ENCODE measurements at places on chromosomes 16 and 17.

- no peak for DNase-seq
These were observed 47.3 kb upstream of the CMIP start for GRCh38 chr16:81397058-81397878.

- no peak for DNase-seq
These were observed 84.7 kb downstream of the SDK2 start for GRCh38 chr17:73559532-73559931.

- no peak for DNase-seq
These were observed 24.2 kb upstream of the NLRP1 start for GRCh38 chr17:5608399-5609112.

DNA sequence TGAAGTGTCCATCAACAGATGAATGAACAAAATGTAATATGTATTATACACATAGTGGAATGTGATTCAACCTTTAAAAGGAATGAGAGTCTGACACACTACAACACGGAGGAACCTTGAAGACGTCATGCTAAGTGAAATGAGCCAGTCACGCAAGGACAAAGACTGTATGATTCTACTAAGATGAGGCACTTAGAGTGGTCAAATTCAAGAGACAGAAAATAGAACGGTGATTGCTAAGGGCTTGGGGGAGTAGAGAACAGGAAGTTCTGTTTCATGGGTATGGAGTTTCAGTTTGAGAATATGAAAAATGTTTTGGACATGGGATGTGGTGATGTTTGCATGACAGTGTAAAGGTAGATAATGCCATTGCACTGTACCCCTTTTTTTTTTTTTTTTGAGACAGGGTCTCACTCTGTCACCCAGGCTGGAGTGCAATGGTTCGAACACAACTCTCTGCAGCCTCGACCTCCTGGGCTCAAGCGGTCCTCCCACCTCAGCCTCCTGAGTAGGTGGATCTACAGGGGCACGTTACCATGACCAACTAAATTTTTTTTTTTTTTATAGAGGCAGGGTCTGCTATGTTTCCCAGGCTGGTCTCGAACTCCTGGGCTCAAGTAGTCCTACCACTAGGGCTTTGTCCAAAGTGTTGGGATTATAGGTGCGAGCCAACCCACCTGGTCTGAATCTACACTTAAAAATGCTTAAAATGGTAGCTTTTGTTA lies 2.9 kb upstream of the CCDC102A start:
- DNase-seq, result peak; percentile 3

- DNase-seq, result no peak
These were observed 45.2 kb downstream of the SIAH1 start for GRCh38 chr16:48340054-48340453.

- DNase-seq, result no peak
These were observed 105.6 kb upstream of the CHMP6 start for GRCh38 chr17:80885947-80886582.

DNA sequence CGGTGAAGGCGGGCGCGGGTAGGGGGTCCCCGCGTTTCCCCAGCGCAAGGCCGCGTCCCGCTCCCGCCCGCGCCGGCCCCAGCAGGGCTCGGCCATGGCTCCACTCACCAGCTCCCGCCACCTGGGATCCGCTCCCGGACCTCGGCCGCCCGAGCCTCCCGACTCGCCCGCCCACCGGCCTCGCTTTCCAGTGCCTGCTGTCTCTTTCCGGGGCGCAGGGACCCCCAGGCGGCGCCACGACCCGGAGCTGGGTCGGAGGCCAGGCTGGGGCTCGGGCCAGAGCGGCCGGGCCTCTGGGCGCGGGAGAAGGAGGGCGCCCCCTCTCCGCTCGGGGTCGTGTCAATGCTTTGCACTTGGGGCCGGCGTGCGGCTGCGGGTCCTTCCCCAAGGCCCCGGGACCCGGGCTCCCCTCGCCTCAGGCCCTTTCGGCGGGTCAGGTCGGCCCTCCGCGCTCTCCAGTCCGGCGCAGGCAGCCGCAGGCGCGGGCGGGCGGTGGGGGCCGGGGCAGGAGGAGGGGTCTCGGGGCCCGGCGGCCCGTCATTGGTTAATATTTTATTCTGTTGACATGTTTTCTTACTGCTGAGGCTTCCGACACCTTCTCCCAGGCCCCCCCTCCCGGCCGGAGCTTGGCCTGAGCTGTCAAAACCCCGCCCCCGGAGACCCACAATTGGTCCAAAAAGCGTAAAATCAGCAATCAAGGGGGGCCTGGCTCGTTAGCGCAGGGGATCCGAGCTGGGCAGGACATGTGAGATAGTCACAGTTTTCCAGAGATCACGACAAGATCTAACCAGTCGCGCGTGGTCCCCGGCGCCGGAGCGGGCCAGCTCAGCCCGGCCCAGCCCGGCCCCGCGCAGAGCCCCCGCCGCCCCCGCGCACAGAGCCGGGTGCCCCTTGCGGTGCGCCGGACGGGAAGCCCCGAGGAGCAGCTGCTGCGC lies at the start of gene TBX2:
TBX2 (plus strand) TSS at position 713 of the 935 bp plus-strand sequence. CDS start 334 bp downstream, outside the sequence.
- no peak for DNase-seq

DNA sequence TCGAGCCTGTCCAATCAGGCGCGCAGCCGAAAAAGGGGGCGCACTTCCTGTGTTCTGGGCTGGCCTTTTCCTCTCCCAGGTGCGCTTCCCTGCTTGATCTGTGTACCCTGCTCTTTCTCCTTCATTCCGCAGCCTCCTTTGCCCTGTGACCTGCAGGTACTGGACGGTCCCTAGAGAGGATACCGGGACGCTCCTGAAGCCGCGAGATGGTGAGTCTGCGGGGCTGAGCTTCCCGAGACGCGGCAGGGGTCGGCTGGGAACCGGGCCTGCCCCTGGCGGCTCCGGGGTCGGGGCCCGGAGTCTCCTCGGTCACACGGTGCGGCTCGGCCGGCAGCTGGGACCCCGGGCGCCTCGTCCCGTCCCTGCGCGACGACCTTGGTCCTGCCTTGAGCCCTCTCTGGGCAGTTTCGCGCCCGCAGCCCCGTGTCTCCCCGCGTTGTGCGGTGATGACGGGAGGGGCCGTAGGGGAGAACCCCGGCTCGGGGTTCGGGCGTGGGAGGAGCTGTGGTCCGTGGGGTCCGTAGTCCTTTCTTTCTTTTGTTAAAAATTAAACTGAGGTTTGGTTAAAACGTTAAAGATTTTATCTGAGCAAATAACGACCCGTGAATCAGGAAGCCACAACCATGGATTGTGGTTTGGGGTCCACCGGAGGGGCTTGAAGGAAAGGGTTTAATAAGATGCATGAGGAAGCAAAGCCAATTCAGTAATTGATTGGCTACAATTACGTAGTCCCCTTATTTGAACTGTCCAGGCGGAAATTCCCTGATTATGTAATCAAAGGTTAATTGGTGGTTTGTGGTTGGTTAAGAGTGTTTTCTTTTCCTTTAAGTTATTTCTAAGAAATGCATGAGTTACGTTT lies 172.8 kb upstream of the ZNF267 start:
- DNase-seq, result peak; percentile 94

DNA sequence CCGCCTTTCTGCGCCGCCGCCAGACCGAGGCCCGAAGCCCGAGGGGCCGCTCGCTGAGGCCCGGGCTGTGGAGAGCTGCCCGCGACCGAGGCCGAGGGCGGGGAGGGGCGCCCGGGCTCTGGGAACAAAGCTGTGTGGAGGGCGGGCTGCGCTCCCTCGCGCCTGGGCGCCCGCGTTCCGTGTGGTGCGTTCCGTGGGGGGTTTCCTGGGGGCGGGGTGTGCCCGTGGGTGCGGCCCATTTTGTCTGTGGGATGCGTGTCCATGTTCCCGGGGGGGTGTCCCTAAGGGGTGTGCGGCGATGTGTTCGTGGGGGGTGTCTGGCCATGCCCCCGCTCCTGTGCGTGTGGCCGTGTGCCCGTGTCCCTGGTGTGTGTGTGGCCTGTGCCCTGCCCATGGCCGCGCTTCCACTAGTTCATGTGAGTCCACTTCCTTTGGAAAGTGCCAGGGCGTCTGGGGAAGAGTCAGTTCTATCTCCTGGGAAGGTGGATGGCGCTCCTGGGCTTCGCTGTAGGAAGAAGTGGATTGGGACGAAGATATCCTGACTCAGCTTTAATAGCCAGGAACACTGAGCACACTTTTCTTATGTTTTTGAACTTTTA lies 520 bp downstream of the JPT2 start:
- peak; percentile 8 for DNase-seq

DNA sequence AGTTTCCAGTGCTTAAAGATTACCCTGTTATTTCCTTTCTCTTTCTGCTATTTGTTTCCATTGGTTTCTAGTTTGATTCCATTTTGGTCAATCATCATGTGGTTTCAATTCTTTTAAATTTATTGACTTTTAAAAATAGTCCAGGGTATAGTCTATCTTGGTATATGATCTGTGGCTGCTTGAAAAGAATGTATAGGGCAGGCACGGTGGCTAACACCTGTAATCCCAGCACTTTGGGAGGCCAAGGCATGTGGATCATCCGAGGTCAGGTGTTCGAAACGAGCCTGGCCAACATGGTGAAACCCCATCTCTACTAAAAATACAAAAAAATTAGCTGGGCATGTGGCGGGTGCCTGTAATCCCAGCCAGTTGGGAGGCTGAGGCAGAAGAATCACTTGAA lies 34.5 kb upstream of the NACA2 start:
- DNase-seq, result no peak

- peak; percentile 21 for DNase-seq
These were observed 65.7 kb upstream of the LRRC37A3 start for GRCh38 chr17:64984851-64985521.

DNA sequence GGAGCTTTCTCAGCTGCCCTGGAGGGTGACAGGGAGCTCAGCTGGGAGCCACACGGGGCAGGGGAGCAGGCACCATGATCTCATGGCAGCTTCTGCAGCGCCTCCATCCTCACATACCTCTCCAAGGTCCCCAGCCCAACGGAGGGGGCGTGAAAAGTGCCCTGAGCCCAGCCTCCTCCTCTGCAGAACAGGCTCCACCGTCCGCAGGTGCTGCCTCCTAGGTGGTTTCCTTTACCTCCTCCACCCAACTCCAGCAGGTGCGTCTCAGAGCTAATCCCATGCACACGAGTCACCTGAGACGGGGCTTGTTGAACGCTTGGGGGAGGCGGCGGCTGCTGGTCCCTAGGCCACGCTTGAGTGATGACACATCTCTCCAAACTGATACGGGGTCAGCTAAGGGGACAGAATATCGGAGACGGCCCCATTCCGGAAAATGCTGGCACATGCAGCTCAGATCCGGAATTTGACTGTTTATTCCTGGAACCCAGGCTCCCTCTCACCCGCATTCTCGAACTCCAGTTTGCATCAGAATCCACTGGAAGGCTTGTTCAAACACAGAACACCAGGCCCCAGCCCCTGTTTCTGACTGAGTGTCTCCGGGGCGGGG lies 387 bp upstream of the SLC38A8 start:
- DNase-seq, result no peak

DNA sequence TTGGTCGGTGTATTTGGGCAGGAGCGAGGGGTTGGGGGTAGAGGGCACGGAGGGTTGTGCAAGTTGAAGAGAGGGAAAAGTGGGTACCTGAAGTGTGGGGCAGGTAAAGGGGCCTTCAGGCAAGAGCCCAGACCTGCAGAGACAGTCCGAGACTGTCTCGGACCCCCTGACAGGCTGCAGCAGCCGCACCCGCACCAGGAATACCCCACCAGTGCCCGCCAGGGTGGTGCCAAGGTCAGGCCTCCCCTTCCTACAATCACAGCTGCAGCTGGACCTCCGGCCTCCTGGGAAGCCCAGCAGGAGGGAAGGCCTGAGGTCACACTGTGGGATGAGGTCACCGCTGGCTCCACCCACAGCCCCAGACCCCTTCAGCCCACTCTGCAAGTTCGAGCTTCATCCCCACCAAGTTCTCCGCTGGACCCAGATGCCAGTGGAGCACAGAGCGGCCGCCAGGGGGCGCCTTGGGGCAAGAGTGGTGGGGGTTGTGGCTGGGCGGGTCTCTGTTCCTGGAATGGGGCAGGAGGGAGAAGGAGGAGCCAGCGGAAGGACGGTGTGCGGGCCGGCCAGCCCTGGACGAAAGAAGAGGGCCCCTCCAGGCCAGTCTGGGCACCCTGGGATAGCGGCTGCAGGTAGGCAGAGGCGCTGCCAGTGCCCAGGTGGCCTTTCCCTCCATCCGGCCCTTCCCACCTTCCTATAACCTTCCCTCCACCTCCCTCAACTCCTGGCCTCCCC lies at the start of gene HSD3B7:
HSD3B7 (plus strand) TSS at position 539 of the 732 bp plus-strand sequence. CDS start 452 bp downstream, outside the sequence.
- DNase-seq, result peak; percentile 84

DNA sequence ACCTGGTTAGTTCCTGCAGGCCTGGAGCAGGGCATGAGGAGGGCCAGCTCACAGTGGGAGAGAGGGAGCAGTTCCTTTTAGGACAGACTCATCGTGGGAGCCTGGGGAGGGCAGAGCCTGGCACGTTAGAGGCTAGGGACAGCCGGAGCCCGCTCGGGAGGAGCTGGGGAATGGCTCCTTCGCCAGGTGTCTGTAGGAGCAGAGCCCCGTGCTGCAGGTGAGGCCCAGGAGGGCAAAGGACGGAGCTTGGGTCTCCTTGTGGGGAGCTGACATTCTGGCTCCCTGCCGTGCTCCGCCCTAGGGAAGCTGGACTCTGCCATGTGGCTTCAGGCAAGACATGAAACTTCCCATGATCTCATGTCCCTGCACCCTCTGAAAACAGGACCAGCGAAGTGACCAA lies 18.7 kb upstream of the MTSS2 start:
- no peak for DNase-seq

GRCh38 chr17:49450181-49450580 lies 35.5 kb upstream of the PHB1 start:
- no peak for DNase-seq

DNA sequence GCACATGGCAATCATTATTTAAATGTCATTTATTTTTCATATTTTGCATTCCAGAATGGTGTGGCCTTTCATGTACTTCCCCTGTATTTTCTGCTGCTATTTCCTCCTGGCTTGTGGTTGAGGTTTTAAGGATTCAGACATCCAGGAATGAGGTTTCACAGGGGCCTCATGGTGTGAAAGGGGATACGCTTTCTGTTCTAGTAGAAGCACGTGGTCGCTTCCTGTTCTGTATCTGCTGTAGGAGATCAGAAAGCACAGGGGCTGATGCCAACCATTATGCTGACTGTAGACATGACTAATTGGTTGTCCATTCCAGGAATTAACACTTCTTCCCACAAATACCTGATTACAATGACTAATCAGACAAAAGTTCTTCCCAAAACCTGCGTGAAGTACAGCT lies 405.9 kb downstream of the SHISA9 start:
- no peak for DNase-seq

- no peak for DNase-seq
These were observed 46.3 kb upstream of the ICAM2 start for GRCh38 chr17:64066716-64067115.

DNA sequence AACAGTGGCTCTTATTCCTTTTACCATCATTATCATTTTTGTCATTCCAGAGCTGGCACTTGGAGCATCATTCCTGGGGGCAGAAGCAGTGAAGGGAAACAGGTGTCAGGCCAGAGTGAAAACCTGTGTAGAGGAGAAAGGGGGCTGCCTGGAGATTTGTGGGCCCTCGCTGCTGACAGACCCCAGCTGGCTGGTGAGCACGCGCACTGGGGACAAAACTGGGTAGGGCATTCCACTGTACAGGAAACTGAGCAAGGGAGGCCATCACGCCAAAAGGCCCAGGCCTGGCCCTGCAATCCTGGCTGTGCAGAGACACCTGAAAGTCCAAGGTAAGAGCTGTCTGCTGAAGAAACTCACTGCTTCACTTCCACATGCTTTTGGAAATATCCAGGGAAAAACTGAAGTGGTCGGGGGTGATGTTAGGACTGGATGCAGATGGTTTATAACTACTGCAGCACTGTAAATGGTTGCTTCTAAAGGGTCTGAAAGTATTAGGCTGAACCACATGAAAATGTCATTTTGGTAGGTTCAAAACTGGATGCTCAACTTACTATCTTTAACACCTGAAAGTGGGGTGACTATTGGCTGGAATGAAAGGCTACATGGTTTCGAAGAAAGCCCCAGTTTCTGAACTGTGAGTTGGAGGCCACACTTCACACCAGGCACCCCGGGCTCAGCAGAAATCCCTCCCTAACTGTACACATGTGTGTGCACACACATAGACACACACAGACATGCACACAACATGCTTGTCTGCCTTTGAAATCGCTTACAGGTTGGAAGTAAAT lies 225.0 kb downstream of the C16orf78 start:
- DNase-seq, result no peak

GRCh38 chr17:27899525-27899924 lies 6.4 kb upstream of the LYRM9 start:
- DNase-seq, result no peak

All from head of caudate nucleus (tissue), 42 donors.